ENCODE measurements at places on chromosomes 7 and 10. TPM values are rescaled to one million over a fixed set of nuclear protein-coding genes. Genes with fewer than 3 reads are reported as not detected.

DNA sequence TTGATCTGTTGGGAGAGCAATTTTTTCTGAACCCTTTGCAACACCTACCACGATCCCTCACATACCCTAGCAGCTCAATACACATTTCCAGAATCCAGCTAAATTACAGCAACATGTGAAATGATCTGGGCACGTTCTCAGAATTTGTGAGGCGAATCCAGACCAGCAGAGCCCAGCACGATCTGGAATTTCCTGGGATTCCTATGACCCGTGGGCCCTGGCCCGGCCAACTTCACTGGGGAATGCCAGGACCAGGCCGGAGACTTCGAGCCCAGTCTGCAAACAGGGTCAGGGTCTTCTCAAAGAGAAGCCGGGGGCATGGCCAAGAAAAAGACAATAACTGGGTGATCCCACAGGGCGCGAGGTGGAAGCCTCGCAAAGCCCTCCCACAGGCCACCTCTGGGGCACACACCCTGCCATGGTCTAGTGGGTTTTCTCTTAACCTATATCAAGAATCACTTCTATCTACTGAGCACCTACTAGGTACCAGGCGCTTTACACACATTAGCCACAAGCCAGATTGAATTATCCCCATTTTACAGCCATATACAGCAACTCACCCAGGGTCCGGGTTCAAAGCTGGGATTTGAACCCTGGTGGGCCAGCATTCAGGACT is 33.8 kb downstream of the FAM53B start:
- H3K27me3 ChIP-seq = no peaks in the 10 kb centered on the region
- no peak overlapping the region for H3K27ac ChIP-seq
- no peaks in the 10 kb centered on the region for H3K36me3 ChIP-seq
- no peak overlapping the region for H3K4me3 ChIP-seq
- DNase-seq = no peak

GRCh38 chr7:1867370-1868260 is 197.5 kb downstream of the ELFN1 start:
- H3K4me3 ChIP-seq = no peak overlapping the region
- H3K27me3 ChIP-seq = no peaks in the 10 kb centered on the region
- no peak overlapping the region for H3K27ac ChIP-seq
- DNase-seq = no peak

DNA sequence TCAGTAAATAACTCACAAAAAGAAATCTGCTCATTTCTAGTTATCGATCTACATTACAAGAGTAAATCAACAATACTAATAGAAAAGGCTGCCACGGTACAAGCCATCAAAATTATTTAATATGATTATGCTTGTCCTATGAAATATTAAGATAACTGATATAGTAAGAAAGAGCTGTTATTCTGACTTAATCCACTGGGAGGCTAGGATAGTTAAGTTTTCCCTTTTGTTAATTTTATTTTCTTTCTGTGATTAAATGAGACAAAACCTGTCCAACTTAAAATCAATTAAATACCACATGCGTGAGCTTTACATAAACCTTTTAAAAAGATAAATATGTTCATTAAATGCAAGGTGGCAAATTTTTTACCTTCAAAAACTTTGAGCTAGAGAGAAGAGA is 114.8 kb downstream of the LMBR1 start:
- no peaks in the 10 kb centered on the region for H3K4me1 ChIP-seq
- H3K27me3 ChIP-seq = no peaks in the 10 kb centered on the region
- no peaks in the 10 kb centered on the region for H3K36me3 ChIP-seq
- H3K27ac ChIP-seq = no peak overlapping the region
- H3K4me3 ChIP-seq = no peak overlapping the region

Gene ITPRID1
- not detected for total RNA-seq

DNA sequence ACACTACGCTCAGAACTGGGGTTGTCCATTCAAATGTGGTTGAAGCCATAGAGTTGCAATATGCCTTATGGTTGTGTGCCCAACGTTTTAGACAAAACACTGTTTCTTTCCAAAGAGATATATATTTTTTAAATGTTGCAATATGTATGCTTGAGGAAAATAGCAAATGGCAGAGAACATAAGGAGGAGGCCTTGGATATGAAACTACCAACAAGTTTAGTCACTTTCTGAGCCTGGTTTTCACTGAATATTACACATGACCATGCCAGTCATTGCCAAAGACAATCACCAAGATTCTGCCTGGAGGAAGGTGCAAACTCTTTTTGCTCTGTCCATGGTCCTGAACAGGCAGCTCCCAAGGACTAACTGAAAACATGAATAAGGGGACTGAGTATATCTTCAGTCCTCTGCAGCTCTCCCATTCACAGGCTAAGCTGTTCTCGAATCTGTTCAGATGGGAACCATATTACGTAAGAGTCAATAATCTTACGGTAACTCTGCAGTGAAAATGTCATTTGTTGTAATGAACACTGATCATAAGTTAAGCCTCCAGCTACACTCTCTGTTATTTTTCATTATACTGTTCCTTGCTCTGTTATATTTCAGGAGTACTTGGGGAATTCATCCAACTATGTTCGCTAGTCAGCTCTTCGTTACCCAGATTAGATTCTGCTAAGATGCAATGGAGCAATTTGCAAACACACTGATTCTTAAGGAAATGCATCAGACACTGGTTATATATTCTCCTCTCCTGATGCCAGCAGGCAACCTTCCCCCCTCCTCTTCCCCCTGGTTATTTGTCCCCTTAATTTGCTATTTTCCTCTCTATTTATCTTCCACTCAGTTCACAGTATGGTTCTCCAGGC is 90.7 kb upstream of the C1QL3 start:
- no peak for DNase-seq
- H3K36me3 ChIP-seq = no peaks in the 10 kb centered on the region
- no peak overlapping the region for H3K4me3 ChIP-seq
- H3K4me1 ChIP-seq = no peaks in the 10 kb centered on the region
- no peak overlapping the region for H3K27ac ChIP-seq

Gene WNT2
- 1.5 TPM for total RNA-seq
